Smooth muscle cell of the pulmonary artery (primary cell): ENCODE measurements at places on chromosomes 4 and X. TPM values are rescaled to one million over a fixed set of nuclear protein-coding genes. Genes with fewer than 3 reads are reported as not detected.

Gene TCEAL1
- 16.6 and 20.1 TPM in 2 replicates for total RNA-seq

Gene SPIN4
- total RNA-seq = 1.8 and 4.2 TPM in 2 replicates

Gene WNK3
- 0.86 and 1.5 TPM in 2 replicates for total RNA-seq

Gene MAGEA2B
- total RNA-seq = not detected in 2 replicates

Gene HELQ
- total RNA-seq = 13.1 and 13.9 TPM in 2 replicates

Gene PPARGC1A
- 0.13 and 2.7 TPM in 2 replicates for total RNA-seq

Gene PRDM8
- 4.9 and 6.8 TPM in 2 replicates for total RNA-seq

Gene APLN
- total RNA-seq = 10.8 and 15.6 TPM in 2 replicates

Gene TRPC5OS
- total RNA-seq = not detected in 2 replicates

Gene MTMR8
- total RNA-seq = 0.07 and 0.46 TPM in 2 replicates

Gene KLB
- under 0.01 and 0.07 TPM in 2 replicates for total RNA-seq

Gene SLC30A9
- 78.4 and 79.5 TPM in 2 replicates for total RNA-seq

Gene SPINK2
- not detected in 2 replicates for total RNA-seq

Gene PPEF2
- total RNA-seq = 0.03 TPM in 1 of 2 replicates, not detected in the other

Gene SMIM31
- not detected in 2 replicates for total RNA-seq

Gene GASK1B
- 96.7 and 112 TPM in 2 replicates for total RNA-seq

Gene EPHA5
- total RNA-seq = 2.5 and 3.9 TPM in 2 replicates

Gene TMPRSS11A
- not detected in 2 replicates for total RNA-seq
